Activated CD8-positive, alpha-beta T cell treated with anti-CD3 and anti-CD28 coated beads, Interleukin-2, amount 10 ng/mL, durations not matched to agents 7 days and 5 days (primary cell): ENCODE measurements at places on chromosomes 6 and 20. TPM values are rescaled to one million over a fixed set of nuclear protein-coding genes. Genes with fewer than 3 reads are reported as not detected.

Gene HLA-G
- total RNA-seq = 4.6 TPM

DNA sequence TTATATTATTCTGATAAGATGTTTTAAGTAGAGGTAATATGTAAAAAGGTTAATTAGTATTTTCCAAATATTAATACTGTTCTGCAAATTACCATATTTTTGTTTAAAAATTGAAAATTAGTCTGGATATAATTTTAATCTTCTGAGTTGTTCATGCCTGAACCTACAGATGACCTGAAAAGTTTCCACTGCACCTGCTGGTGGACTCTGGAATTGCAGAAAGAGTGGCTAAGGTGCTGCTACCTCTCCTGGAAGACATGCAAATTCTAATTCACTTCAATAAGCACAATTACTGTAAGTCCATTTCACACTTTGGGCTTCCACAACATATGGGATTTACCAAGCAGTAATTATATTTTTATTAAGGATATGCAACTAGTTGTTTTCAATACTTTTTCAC, 77.7 kb upstream of the OLIG3 start:
- H3K27me3 ChIP-seq = peaks cover 32% of the 10 kb centered on the region
- H3K4me3 ChIP-seq = no peak overlapping the region
- H3K36me3 ChIP-seq = no peaks in the 10 kb centered on the region
- H3K4me1 ChIP-seq = peaks cover 4% of the 10 kb centered on the region
- DNase-seq = peak; percentile 78

Gene PSORS1C1
- not detected for total RNA-seq

Gene RSPO3
- total RNA-seq = not detected

GRCh38 chr6:113481458-113481857, 375.7 kb upstream of the MARCKS start:
- no peak for DNase-seq
- H3K4me3 ChIP-seq = no peak overlapping the region
- H3K4me1 ChIP-seq = no peaks in the 10 kb centered on the region
- no peaks in the 10 kb centered on the region for H3K36me3 ChIP-seq
- H3K27me3 ChIP-seq = no peaks in the 10 kb centered on the region

DNA sequence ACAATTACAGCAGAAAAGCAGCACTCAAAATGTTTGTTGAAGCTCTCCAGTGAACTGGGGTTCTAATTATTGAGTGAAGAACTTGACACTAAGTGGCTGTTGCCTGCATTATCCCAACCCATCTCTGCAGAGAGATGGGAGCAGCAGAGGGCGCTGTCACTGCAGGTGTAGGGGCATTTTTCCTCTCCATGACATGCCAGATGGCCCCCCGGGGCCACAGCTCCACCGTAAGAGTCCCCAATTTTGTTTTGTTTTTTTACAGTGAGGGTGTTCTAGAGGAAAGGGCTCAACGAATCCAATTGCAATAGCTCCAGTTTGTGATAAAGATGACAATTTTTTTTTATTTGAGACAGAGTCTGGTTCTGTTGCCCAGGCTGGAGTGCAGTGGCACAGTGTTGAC, 1.9 kb upstream of the FUCA2 start:
- H3K36me3 ChIP-seq = peaks cover 10% of the 10 kb centered on the region
- H3K27ac ChIP-seq = peak overlapping the region; percentile 30
- H3K27me3 ChIP-seq = no peaks in the 10 kb centered on the region
- peak overlapping the region; percentile 33 for H3K4me3 ChIP-seq

DNA sequence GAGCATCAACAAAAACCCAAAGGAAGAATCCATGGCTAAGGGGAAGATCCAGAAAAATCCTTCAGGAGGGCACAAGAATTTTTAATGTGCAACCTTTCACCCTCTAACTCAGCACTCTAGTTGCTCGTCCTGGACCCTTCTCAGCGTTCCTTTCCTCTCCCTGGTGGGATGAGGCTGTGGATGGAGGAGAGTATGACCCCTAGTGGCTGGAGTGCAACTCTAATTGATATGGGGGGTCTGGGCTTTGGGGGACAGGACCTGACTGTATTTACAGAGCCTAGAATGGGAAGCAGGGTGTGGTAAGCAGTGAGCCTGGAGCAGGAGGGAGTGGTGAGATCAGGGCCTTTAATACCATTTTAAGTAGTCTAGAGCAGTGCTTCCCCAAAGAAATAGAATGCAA, 83.9 kb upstream of the CEP85L start:
- H3K4me3 ChIP-seq = no peak overlapping the region
- peaks cover 14% of the 10 kb centered on the region for H3K4me1 ChIP-seq
- no peaks in the 10 kb centered on the region for H3K36me3 ChIP-seq
- DNase-seq = no peak
- no peak overlapping the region for H3K27ac ChIP-seq

- no peak for DNase-seq
- H3K27me3 ChIP-seq = no peaks in the 10 kb centered on the region
- H3K4me1 ChIP-seq = no peaks in the 10 kb centered on the region
- no peak overlapping the region for H3K27ac ChIP-seq
- no peak overlapping the region for H3K4me3 ChIP-seq
Measured at GRCh38 chr20:19110881-19111460, 101.5 kb upstream of the SLC24A3 start.

GRCh38 chr6:112030961-112031660, 22.8 kb upstream of the CCN6 start:
- H3K4me1 ChIP-seq = peaks cover 55% of the 10 kb centered on the region
- no peak for DNase-seq
- H3K27me3 ChIP-seq = no peaks in the 10 kb centered on the region
- no peak overlapping the region for H3K27ac ChIP-seq
- H3K4me3 ChIP-seq = no peak overlapping the region
- peaks cover 2% of the 10 kb centered on the region for H3K36me3 ChIP-seq

Gene KIF25
- not detected for total RNA-seq
